ENCODE measurements at places on chromosomes 4 and X.

DNA sequence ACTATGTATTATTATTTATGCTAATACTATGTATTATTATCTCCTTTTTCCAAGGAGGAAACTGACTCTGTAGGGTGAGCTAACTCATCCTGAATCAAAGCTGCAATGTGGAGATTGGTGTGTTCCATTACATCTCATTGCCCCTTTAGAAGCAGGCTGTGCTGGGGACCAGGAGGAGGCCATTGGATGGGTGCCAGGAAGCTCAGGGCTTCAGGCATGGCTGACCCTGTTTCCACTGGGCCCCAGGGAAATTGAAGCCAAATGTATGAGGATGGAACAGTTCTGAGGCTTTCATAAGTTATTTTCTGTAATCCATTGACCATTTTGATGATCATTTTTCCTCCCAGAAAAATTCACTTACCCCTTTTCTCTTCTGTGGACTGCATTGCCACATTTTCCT, 418.8 kb upstream of the ZFP42 start:
- DNase-seq = no peak

GRCh38 chr4:154506253-154506652, 14.7 kb upstream of the DCHS2 start:
- no peak for DNase-seq

DNA sequence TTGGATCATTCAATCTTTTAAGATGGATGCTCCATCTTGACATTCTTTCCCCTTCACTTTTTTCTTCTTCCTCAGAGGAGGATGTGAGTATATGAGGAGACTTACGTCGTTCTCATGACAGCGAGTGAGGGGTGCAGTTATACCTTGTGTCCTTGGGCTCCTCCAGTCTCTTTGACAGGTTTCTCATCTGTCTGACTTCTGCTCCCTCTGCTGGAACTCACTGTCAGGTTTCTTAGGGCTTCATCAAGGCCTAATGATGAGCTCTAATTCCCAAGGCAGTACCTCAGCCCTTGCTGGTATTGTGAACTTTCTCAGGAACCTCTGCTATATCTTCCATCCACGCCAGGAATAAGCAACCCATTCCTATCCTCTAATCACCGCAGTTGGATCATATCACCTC, 237.8 kb upstream of the ADGRL3 start:
- DNase-seq = no peak

DNA sequence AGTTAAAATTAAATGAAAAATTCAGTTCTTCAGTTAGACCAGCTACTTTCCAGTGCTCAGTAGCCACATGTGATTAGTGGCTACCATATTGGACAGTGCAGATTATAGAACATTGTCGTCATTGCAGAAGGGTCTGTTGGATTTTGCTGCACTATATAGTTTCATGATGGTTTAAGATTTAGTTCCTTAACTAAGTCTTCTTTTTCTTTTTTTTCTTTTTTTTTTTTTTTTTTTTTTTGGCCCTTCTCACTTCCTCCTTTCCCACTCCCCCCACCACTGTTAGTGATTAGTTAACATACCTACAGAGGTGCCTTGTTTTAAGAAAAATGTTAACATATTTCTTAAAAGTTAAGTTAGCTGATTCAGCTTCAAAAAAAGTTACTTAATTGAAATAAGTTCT, 9.0 kb downstream of the RAB9A start:
- no peak for DNase-seq

DNA sequence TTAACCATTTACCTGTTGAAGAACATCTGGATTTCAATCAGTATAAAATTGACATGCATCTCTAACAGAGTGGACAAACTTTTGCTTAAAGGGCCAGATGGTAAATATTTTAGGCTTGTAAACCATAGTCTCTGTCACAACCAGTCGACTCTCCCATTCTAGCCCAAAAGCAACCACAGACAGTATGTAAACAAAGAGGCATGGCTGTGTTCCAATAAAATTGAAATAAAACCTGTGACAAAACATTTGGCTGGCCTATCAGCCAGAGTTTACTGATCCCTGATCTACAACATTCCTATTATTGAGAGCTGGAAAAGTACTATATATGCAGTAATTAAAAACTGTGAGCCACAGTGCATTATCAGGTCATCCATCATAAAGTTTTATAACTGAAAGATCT, 3.2 kb downstream of the CENPC start:
- no peak for DNase-seq

DNA sequence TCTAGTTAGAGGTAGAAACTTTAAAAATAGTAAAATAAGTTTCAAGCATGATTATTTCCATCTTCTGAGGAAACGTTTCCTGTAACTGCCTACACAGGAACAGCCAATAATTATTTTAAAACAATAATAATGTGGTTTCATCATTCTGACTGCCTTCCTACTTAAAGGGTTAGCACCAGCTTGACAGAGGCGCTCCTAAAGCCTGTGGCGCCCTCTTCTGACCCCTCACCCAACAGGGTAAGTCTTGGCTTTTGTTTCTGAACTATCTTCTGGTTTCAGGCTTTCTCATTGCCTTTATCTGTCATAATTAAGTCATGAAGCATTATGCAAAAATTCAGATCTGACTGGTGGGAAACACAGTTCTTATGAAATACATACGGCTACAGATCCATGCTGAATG, 96.7 kb downstream of the ITM2A start:
- no peak for DNase-seq

- DNase-seq = no peak
Observed at GRCh38 chr4:176885224-176885623, 92.5 kb upstream of the VEGFC start.

GRCh38 chr4:36303426-36304137, 22.2 kb downstream of the DTHD1 start:
- DNase-seq = no peak

DNA sequence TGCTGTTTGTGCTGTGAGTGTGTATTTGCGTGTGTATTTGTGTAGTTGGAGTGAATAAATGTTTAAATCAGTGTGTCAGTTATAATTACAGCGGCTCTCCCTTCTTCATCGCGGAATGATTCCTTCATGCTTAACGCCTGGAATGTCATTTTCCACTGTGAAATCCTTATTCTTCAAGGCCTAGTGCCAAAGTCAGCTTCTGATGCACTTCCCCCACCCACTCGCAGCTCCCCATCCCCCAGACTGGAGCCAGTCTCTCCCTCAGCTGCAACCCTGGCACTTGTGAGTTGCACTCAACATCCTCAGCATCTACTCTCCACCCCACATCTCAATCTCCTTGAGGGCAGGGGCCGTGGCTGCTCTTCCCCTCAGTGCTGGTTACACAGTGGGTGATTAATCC, 583.0 kb downstream of the BCOR start:
- no peak for DNase-seq

DNA sequence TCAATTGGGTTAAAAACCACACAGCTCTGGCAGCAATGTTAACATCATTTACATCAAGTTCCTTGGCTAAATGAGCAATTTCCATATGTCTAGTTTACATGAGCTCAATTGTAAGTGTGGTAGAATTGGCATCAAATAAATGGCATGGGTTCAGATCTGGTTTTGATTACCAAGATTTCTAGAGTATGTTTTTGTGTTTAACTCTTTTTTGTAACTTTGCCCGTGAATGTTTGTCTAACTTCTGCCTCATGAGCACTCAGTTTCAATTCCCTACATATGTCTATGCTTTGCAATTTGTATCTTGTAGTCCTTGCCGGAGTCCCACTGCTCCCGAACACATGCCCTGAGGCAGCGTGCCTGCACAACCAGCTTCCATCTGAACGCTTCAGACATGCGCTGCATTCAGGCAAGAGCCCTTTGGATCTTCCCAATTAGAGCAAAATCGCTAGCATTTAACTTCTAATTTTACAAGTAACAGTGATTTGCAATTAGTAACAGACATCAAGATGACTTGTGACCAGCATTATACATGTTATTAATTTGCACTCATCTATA, 644.4 kb downstream of the TRIML1 start:
- no peak for DNase-seq

All from NCI-H1436 (cell line).